HepG2 (cell line): ENCODE measurements at places on chromosomes 2 and 18.

GRCh38 chr2:5454051-5454390 lies 238.2 kb upstream of the SOX11 start:
- DNase-seq = no peak

- DNase-seq = no peak
Observed at GRCh38 chr18:51503351-51503750, 305.9 kb upstream of the MEX3C start.

- DNase-seq = no peak
Observed at GRCh38 chr2:36993841-36994620, 27.7 kb upstream of the STRN start.

- DNase-seq = no peak
Observed at GRCh38 chr2:127678991-127679390, 3.7 kb upstream of the LIMS2 start.

- DNase-seq = no peak
Observed at GRCh38 chr2:241279828-241280227, 35.6 kb downstream of the HDLBP start.

GRCh38 chr2:216695401-216695821 lies at the start of gene IGFBP5:
IGFBP5 (minus strand) TSS chr2:216695549; CDS start chr2:216694775, 774 bp downstream.
- DNase-seq = no peak

- no peak for DNase-seq
Observed at GRCh38 chr18:49081511-49082155, 130.9 kb upstream of the SMAD7 start.

DNA sequence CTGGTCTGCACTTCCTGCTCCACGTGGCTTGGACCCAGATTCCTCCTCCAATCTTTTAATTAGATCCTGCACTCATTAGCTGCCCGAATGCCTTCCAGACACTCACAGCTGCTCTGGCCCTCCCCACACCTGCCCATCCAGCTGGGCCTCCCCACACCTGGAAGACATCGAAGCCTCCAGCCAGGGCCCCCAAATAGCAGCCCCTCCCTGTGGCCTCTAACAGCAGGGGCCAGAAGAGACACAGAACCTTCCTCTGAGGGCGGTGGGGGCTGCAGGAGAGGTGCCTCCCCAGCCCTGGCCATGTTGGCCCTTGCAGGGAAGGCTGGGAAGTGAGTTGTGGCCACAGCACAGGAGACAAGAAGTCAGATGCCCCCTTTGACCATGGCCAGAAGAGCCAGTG lies 252.8 kb downstream of the DYSF start:
- no peak for DNase-seq

- no peak for DNase-seq
Observed at GRCh38 chr2:71683666-71684065, 230.3 kb downstream of the DYSF start.

DNA sequence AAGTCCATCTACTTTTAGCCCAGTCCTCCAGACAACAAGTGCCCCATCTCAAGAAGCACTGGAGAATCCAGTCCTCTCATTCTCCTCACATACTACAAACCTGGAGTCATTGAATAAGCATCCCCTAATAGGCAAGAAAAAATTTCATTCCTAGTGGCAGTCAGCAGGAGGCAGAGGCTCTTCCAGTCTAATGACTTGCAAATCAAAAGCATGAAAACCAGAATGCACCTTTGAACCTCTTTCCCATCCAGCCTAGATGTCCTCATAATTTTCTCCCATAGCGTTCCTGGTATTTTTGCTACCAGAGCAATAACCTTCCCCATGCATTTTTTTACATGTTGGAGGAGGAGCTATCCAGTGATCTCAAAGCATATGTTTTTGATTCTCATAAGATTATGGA lies 252.6 kb downstream of the TTC32 start:
- DNase-seq = no peak

- no peak for DNase-seq
Observed at GRCh38 chr2:17583166-17583565, 42.7 kb downstream of the VSNL1 start.

GRCh38 chr2:240465268-240465764 lies 29.9 kb downstream of the GPC1 start:
- no peak for DNase-seq

GRCh38 chr2:232488097-232488711 lies 570 bp upstream of the ECEL1 start:
- no peak for DNase-seq

- DNase-seq = no peak
Observed at GRCh38 chr2:234512884-234513669, 16.2 kb upstream of the ARL4C start.

DNA sequence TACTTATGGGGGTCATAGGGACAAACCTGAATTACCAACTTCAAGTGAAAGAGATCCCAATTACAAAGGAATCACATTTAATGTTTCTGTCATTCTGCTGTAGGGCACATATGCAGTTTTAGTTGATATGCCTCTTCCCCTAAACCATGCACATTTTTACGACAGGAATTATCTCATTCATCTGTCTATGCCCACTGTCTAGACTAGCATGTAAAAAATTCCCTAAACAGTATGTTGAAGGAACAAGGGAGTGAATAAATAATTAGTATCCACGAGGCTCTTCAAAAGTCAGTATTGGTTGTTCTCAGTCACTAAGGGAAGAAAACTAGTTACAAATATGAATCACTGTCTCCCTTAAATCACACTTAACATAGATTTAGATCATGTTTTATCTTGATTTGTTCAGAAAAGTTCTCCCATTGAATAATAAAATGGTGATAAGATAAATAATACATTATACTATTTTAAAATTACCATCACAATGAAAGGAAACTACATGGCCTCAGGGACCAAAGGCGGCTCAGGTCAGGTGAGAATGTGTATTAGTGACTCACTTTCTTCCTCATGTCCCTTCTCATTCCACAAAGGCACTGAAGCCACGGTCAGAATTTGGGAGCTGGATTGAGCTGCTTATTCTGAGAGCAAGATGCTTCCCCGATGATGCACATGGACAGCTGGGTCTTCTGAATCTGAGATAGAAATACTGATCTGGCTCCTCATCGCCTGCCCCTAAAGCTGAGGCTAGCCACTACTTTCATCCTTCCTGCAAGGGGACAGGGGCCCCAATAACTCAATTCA lies 29.1 kb downstream of the DYM start:
- no peak for DNase-seq

GRCh38 chr2:157305723-157306110 lies 19.9 kb downstream of the ERMN start:
- DNase-seq = no peak

DNA sequence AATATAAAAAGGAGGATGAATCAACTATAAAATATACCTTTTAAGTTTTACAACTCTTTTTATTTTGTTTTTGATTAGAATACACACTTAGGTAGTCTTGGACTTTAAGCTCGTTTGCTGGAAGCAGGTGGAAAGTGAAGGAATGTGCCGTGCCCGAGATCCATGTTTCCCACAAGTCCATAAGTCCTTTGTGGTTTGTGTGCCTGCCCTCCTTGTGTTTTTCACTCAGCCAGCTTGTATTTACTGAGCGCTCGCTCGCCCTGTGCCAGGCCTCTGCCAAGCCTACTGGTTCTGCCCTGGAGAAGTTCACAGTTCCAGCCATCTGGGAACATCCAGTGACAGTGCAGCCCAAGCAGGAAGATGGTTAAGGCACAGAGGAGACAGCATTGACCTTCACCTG lies 142.6 kb downstream of the MGAT5 start:
- peak; percentile 54 for DNase-seq

DNA sequence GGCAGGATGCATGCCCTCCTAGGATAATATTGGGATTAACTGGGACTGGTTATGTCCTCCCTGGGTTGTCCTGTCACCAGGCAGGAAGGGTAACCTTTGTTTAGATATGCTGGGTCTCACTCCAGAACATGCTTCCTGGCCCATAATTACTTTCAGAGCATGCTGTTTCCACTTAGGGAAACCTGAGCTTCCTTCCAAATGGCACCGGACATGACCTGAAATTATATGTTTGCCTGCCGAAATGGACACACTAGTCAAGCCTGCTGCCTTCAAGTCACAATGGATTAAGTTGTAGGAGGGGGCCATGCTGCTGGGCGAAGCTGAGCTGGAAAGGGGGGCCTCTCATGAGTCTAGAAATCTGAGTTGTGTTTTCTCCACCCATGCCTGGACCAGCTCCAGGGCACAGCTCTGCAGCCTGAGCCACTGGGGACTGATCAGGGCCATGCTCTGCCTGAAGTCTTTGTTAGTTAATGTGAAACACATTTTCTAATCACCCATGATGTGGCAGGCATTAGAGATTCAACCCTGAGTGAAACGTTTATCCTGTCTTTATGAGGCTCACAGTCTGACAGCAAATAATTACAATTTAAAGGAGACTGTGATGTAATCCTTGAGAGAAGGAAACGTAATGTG lies 273.3 kb downstream of the TNS1 start:
- no peak for DNase-seq

DNA sequence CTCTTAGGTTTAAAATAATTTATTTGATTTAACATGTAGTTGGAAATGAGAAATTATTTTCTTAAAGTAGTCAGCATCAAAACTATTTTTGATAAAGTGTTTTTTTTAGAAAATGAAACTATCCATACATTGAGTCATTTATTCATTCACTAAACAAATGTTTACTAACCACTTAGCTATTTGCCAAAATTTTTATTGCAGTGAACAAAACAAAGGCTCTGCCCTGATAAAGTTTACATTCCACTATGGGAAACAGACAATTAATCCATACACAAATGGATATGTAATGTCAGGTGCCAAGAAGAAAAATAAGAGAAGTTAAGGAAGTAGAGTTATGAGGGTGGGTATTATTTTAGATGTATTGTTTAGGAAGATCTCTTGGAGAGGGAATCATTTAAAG lies 19.1 kb upstream of the CCDC178 start:
- DNase-seq = no peak

GRCh38 chr2:70553584-70554337 lies at the start of gene TGFA:
TGFA (minus strand) TSS chr2:70553826; CDS start chr2:70553767, 59 bp downstream.
- peak; percentile 91 for DNase-seq
